ENCODE measurements at places on chromosomes 16 and 17.

DNA sequence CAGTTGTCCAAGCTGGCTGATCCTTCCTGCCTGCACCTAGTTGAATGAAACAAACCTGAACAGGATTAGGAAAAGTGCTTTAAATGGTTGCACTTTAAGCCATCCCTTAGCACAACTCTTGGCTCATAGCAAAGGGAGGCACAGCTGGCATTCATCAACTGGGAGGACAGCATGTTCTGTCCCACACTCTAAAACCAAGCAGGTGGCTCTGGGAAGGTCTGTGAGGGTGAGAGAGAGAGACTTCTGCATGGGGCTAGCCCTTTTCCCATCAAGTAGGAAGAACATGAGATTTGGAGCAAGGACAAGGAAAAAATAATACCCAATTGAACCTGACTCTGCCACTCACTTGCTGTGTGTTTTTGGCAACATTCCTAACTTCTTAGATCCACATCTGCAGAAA is 140.9 kb upstream of the CCL2 start:
- DNase-seq: no peak

GRCh38 chr16:2518823-2519710 is 1.1 kb upstream of the AMDHD2 start:
- DNase-seq: peak; percentile 19

DNA sequence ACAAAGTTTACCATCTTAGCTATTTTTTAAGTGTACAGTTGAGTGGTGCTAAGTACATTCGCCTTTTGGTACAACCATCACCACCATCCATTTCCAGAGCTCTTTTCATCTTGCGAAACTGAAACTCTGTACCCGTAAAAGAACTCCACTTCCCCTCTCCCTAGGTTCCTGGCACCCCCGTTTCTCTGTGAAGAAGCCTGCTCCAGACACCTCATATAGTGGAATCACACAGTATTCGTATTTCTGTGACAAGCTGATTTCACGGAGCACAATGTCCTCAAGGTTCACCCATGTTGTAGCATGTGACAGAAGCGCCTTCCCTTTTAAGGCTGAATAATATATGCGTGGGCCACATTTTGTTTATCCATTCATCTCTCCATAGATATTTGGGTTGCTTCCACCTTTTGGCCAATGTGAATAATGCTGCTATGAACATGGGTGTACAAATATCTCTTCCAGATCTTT is 54.2 kb upstream of the MAP3K14 start:
- peak; percentile 46 for DNase-seq

- DNase-seq: no peak
Measured at GRCh38 chr17:43382776-43383175, 16.0 kb upstream of the ARL4D start.

DNA sequence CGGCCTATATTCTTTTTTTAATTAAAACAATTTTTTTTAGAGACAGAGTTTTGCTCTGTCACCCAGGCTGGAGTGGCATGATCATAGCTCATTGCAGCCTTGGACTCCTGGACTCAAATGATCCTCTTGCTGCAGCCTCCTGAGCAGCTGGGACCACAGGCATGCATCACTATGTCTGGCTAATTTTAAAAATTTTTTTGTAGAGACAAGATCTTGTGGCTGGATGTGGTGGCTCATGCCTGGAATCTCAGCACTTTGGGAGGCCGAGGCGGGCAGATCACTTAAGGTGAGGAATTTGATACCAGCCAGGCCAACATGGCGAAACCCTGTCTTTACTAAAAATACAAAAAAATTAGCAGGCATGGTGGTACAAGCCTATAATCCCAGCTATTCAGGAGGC is 54.8 kb upstream of the MSI2 start:
- no peak for DNase-seq

DNA sequence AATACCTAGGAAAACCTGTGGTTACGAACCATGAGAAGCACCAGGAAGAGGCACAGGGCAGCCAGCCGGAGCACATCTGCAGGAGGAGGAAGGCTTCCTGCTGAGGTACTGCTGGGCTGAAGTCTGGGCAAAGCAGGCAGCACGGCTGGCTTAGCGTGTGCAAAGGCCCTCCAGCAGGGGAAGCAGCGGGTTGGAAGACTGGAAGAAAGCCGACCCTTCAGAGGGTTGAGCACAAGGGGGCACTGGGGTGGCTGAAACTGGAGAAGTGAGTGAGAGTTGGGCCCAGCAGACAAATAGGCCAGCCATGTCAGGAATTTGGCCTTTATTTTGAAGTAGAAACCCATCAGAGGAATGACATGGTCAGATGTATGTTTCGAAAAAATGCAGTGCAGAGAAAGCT is 12.1 kb upstream of the HSD3B7 start:
- DNase-seq: no peak

- DNase-seq: no peak
Measured at GRCh38 chr17:5861854-5862253, 208.3 kb upstream of the WSCD1 start.

GRCh38 chr17:44124118-44124438 is 637 bp upstream of the HDAC5 start:
- no peak for DNase-seq

GRCh38 chr16:6111390-6111789 is 1013.8 kb upstream of the EEF2KMT start:
- no peak for DNase-seq

GRCh38 chr16:35574011-35574410 is 2114.6 kb downstream of the TP53TG3F start:
- no peak for DNase-seq

DNA sequence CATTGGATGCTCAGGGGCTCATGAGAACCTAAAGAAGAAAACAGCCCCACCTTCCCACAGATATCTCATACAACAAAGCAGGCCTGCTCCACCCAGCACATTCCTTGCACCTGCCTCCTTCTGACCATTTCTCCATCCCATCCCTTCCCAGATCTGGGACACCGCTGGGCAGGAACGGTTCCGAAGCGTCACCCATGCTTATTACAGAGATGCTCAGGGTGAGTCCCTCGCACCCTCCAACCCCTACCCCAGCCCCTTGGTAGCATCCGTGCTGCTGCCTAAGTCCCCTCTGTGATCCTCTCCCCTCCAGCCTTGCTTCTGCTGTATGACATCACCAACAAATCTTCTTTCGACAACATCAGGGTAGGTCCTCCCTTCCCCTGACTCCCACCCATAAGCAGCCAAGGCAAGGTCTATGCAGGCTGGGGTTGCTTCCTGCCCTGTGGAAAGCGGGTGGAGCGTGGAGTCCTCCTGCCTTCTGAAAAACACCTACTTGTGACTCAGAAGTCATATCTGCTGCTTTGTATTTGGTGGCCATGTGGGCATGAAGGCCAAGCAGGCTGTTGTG is 5.4 kb upstream of the NHERF1 start:
- DNase-seq: no peak

Measured in NCI-H146 (cell line).